ENCODE measurements at places on chromosomes 5 and 9. TPM values are rescaled to one million over a fixed set of nuclear protein-coding genes. Genes with fewer than 3 reads are reported as not detected.

The IRX1 gene
- total RNA-seq: 0.87 TPM

The DMRT3 gene
- total RNA-seq: 1.8 TPM

The ADRA1B gene
- total RNA-seq: 0.14 TPM

The TLE1 gene
- total RNA-seq: 89.5 TPM

- DNase-seq: no peak
Measured at GRCh38 chr5:6737043-6737941, 24.1 kb downstream of the TENT4A start.

- no peak for DNase-seq
Measured at GRCh38 chr5:83376461-83376860, 95.1 kb upstream of the VCAN start.

DNA sequence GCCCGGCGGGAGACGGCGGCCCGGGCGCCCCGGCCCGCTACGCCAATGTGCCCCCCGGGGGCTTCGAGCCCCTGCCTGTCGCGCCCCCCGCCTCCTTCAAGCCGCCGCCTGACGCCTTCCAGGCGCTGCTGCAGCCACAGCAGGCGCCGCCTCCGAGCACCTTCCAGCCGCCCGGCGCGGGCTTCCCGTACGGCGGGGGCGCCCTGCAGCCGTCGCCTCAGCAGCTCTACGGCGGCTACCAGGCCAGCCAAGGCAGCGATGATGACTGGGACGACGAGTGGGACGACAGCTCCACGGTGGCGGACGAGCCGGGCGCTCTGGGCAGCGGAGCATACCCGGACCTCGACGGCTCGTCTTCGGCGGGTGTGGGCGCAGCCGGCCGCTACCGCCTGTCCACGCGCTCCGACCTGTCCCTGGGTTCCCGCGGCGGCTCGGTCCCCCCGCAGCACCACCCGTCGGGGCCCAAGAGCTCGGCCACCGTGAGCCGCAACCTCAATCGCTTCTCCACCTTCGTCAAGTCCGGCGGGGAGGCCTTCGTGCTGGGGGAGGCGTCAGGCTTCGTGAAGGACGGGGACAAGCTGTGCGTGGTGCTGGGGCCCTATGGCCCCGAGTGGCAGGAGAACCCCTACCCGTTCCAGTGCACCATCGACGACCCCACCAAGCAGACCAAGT, 723 bp downstream of the SNX18 start:
- peak; percentile 27 for DNase-seq
